ENCODE measurements at places on chromosomes 4 and X.

DNA sequence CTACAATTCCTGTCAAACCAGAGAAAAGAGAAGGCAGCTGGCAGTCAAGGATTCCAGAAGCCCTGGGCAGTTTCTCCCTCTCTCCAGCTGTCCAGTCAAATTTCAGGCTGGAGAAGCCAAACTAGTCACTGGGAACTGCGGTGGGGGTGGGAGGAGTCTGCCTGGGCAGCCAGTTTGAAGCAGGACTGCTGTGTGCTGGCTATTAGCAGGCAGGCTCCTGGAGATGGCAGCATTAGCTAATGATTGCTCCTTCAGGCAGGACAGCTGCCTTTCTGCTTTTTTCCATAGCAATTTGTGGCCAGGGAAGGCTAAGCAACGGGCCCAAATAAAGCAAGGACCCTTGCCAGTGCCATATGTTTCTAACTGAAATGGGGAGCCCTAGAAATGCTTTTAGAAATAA lies 44.7 kb upstream of the FGF13 start:
- DNase-seq = peak; percentile 73

DNA sequence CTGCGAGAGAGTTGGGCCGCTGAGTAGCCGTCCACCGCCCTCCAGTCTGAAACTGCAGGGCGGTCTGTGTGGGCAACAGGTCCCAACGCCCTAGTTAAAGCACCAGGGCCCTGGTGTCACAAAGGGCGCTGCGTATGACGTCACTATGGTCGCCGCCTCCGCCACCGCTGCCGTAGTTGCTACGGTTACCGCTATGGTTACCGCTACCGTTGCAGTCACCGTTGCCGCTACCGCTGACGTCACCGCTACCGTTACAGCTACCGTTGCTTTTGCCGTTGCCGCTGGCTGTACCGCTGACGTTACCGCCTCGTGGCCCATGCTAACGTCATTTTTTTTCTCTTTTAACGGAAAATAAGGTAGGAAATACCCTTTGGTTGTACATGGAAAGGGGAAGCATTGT lies at the start of gene PPP1R2C:
PPP1R2C (minus strand) TSS at position 68 of the 400 bp plus-strand sequence. CDS start 84 bp downstream, outside the sequence.
- DNase-seq = no peak

GRCh38 chr4:101762534-101762933 lies 28.0 kb upstream of the BANK1 start:
- DNase-seq = no peak

DNA sequence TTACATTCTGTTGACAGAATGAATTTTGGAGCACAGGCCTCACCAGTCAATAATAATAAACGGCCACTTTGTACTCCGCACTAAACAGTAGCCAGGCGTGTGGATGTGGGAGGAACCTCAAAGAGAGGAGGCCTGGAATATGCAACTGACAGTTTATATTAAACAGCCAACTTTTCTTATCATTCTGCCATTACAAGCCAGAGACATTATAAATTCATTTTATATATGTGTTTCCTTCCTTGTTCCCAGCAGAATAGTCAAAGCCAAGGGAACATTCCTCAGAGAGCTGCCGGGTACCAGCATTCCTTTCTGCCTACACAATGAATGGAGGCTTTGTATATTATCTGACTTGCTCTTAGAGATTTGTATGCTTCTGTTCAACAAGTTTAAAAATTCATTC lies 436.5 kb upstream of the FTHL17 start:
- peak; percentile 50 for DNase-seq

DNA sequence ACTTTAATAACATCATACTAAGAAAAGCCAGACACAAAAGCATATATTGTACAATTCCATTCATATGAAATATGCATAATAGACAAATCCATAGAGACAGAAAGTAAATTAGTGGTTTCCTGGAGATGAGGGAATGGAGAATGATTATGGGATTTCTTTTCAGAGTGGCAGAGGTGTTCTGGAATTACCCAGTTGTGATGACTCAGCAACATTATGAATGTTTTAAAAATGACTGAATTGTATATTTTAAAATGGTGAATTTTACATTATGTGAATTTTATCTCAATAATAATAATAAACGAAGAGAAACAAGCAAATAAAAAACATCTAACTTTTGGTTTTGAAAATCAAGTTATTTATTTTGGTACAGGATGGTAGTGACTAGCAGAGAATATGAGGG lies 11.2 kb downstream of the ZXDA start:
- peak; percentile 3 for DNase-seq

- DNase-seq = no peak
These were observed 105.5 kb downstream of the HDAC8 start for GRCh38 chrX:72467135-72467534.
